Naive thymus-derived CD4-positive, alpha-beta T cell (primary cell): ENCODE measurements at places on chromosomes 4 and X.

DNA sequence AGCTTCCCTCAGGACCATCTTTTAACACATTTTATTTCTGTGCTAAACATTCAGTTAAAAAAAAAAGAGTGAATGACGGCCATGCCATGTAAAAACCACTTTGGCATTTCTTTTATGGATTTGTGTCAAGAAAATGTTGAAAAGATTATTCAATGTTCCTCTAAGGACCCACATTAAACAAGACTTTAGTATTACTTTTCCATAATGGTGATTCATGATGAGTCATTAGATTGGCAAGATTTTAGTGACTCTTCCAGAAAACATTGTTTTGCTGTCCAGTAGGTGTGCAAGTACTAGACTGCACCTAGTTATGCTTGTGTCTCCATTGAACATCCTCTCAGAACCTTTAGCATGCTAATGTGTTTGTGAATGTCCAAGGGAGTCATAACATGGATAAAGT, 748.6 kb downstream of the STPG2 start:
- no peak for DNase-seq

- DNase-seq: no peak
Measured at GRCh38 chr4:82710197-82710929, 88.2 kb downstream of the SCD5 start.

DNA sequence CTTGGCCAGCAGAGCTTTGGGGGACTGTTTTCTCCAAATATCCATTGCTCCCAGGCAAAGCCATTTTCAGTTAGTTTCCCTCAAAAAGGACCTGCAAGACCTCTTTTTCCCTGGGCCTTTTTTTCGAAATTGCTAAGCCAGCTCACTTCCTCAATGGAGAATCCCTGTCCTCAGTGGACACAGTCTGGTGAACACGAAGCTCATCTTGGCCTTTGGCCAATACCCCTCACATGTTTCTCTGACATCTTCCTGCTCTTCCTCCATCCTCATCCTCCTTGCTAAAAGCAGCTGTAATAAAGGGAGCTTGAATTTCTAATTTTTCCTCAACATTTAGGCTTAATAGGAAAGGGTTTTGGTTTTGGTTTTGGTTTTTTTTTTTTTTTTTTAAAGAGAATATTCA, 17.6 kb upstream of the PRPS1 start:
- no peak for DNase-seq

DNA sequence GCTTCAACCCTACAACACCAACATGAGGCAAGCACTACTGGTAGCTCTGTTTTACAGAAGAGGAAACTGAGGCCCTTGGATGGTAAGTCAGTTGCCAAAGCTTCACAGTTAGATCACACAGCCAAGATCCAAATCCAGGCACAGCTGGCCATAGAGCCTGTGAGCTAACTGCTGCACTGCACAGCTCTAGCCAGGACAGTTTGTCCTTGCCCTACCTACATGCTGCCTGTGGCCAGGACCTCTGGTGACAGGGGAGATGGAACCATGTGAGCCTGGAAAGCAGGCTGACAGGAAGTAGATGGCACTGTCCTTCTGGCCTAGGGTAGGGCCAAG, 257.8 kb downstream of the FBXW7 start:
- no peak for DNase-seq

DNA sequence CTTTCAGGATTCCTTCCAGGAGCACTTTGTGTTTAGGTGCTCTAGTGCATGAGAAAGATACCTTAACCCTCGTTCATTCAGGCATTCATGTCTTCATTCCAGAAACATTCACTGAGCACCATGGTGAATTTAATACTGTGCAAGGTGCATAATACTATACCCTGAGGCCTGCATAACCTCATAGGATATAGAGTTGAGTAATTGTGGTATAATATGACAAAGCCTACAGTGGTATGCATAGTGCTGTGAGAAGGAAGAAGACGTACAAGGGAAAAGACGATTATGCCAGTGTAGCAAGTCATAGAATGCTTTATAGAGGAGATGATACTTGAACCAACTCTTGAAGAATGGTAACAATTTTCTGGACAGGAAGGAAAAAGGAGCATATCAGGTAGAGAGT, 34.3 kb downstream of the MTM1 start:
- DNase-seq: no peak
